Globus pallidus (tissue), 1 donor: ENCODE measurements at places on chromosomes 5 and 9.

DNA sequence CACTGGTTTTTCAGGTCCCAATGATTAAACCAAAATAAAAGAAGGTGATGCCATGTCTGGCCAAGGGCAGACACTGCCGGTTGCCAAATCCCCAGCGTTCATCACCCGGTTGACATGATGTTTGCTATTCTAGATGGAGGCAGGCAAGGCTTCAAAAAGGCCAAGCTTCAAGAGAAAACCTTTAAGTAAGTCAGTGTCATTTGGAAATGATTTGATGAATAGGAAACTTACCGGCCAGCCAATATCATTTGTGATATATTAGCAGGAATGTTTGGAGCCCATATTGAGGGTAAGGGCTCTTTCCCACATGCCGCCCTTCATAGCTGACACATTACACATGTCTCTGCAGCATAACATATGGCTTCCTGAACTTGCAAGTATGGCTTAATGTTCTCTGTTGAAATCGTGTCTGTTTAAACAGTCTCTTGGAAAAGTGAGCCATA, 89.5 kb upstream of the TTC23L start:
- DNase-seq: no peak

DNA sequence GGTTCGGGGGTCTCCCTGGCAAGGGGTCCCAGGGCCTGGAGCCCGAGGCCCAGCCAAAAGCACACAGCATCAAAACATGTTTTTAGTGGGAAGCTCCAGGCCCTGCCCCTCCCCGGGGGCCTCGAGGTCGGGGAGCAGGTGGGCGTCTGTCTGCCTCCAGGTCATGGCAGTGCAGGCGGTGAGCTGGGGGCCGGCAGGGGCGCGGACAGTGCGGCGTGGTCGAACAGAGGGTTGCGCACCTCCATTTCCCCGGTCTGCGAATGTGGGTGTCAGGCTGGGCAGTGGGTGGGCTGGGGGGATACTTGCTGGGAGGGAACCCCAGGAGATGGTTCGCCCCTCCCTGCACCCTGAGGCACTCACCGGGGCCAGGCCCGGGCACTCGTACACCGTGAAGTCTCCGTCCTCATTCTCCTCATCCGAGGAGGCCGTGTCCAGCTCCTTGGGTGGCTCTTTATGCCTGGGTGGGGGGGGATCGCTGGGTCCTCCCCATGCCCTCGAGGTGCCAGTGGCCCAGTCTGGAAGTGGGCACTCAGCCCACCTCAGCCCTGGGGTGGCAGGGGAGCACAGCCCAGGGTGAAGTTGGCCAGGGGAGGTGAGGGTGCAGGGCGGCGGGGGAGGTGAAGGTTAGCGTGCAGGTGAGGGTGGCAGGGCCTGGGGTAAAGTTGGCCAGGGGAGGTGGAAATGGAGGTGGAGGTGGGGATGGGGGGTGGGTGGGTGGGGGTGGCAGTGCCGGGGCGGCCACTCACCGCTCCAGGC, 6.2 kb downstream of the NPDC1 start:
- no peak for DNase-seq

DNA sequence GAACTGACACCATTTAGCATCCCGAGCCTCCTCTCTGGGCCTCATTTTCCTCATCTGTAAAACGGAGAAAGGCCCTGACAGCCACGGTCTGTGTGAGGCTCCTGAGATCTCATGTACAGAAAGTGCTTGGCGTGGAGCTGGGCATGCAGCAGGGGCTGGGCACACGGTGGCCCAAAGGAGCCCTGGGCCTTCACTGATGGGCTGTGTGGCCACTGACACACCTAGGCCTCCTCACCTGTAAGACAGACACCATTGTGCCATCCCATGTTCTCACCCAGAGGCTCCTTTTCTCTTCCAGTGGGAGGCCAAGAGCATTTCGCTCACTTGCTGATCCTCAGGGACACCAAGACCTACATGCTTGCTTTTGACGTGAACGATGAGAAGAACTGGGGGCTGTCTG, 1.6 kb downstream of the ORM1 start:
- DNase-seq: no peak

DNA sequence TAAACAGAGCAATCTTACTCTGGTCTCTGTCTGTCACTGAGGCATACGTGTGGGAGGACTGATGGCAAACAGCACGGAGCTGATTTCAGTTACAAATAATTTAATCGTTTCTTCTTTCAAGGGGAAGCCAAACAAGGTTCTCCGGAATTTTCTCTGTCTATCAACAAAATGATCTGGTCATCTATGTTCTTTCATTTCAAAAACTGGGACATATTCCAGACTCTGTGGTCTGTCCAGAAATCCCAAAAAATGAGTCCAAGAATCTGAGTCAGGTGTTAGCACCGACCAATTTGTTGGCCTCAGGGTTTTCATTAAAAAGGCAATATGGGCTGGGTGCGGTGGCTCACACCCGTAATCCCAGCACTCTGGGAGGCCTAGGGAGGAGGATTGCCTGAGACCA, 69.9 kb upstream of the ZNF608 start:
- no peak for DNase-seq

DNA sequence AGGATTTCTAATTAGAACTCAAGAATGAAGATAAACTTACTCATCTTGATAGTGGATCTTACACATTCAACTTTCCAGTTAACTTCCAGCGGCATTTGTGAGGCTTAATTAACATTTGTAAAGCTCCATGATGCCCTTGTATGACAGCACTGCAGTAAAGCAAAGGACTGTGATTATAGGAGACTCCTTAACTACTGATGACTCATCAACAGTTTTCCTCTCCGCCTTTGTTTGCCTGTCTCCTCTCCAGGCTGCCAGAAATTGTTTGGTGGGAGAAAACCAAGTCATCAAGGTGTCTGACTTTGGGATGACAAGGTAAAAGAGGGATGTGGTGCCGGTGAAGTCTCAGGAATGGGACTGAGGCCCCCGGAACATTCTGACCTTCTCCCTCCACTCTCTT, 20.4 kb upstream of the CYFIP2 start:
- no peak for DNase-seq

DNA sequence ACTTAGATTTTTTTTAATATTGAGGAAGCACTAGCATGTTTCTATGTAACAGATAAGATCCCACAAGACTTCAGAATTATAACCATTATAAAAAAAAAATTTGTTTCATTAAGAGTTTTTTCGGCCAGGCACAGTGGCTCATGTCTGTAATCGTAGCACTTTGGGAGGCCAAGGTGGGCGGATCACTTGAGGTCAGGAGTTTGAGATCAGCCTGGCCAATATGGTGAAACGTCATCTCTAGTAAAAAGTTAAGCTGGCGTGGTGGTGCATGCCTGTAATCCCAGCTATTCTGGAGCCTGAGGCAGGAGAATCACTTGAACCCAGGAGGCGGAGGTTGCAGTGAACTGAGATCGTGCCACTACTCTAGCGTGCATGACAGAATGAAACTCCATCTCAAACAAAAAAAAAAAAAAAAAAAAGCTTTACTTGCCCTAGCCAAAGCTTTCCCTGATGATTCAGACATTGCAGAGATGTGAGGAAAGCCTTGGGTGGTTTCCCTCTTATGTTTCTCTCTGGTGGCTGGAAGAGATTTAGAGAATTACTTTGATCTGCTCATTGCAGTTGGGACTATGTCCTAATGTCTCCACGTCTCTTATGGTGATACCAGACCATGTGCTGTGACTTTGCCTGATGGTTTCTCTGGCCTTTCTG, 65.4 kb downstream of the EGFLAM start:
- no peak for DNase-seq

- no peak for DNase-seq
Observed at GRCh38 chr5:20678386-20678785, 690.4 kb upstream of the CDH18 start.

- no peak for DNase-seq
Observed at GRCh38 chr5:167853421-167853820, 438.0 kb upstream of the WWC1 start.

- DNase-seq: no peak
Observed at GRCh38 chr9:137428841-137429545, 5.8 kb downstream of the NOXA1 start.

DNA sequence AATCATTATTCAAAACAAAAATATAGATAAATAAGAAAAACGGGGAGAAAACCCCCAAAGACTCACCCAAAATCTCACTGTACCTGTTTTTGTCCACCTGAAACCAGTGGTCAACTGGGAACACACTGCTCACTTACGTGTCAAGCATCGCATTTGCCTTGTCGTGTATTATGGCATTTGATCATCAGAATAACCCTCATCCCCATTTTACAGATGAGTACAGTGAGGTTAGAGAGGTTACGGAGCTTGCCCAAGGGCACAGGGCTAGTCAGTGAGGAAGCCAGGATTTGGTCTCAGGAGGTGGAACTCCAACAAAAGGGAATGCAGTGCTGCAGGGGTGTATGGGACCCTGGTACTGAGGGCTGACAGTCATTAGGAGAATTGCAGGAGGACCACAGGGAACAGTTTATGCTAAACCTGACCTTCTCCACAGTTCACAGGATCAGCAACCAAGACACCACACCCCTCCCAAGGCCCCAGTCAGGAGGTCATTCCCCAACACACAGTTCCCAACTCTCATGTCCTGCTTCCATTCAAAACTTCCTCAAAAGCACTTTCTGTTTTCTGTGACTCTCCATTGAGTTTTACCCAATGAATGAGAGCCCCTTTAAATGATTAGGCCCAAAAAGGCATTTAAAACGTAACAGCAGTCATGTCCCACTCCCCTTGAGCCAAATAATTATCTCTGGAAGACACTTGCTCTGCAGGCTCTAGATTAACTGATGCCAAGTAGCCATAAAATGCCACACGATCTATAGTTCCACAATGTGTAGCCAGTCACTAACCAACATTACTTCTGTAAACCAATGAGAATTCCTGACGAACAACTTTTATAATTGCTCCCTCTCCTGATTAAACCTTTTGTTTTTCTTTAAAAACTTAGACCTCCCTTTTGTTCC, 50.8 kb downstream of the CTSL start:
- no peak for DNase-seq

DNA sequence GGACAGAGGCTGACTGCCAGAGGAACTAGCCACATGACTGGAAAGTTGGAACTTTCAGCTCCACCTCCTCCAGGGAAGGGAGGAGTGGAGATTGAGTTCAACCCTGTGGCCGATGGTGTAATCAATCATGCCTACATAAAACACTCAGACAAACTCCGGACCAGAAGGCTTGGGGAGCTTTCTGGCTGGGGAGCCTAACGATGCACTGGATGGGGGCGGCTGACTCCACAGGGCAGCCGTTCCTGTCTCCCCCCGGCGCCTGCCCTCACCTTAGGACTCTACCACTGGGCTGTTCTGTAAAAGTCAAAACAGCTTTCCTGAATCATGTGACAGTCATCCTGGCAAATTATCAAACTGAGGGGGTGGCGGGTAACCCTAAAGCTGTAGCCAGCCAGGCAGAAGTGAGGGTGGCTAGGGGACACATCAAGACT, 58.0 kb downstream of the GOLM1 start:
- DNase-seq: no peak
